ENCODE measurements at places on chromosomes 7 and 10.

DNA sequence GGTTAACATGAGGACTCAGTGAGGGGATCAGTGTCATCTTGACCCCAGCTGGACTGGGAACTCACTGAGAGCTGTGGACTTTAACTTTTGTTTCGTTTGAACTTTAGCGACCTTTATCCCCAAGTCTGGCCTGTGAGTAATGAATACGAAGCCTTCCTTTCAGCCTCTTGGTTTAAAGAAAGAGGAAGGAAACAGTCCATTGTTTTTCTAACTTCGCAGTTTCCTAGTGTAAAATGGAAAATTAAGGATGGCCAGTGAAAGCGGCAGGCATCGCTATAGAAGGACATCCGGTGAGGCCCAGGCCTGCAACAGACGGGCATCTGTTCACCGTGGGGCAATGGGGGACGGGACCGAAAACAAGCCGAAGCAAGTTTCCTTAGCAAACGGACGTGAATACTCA lies 44.1 kb upstream of the ADO start:
- no peak for DNase-seq

- no peak for DNase-seq
Observed at GRCh38 chr10:79262131-79262530, 85.1 kb upstream of the PPIF start.

GRCh38 chr10:122480146-122480833 lies 18.9 kb downstream of the HTRA1 start:
- DNase-seq, result no peak

DNA sequence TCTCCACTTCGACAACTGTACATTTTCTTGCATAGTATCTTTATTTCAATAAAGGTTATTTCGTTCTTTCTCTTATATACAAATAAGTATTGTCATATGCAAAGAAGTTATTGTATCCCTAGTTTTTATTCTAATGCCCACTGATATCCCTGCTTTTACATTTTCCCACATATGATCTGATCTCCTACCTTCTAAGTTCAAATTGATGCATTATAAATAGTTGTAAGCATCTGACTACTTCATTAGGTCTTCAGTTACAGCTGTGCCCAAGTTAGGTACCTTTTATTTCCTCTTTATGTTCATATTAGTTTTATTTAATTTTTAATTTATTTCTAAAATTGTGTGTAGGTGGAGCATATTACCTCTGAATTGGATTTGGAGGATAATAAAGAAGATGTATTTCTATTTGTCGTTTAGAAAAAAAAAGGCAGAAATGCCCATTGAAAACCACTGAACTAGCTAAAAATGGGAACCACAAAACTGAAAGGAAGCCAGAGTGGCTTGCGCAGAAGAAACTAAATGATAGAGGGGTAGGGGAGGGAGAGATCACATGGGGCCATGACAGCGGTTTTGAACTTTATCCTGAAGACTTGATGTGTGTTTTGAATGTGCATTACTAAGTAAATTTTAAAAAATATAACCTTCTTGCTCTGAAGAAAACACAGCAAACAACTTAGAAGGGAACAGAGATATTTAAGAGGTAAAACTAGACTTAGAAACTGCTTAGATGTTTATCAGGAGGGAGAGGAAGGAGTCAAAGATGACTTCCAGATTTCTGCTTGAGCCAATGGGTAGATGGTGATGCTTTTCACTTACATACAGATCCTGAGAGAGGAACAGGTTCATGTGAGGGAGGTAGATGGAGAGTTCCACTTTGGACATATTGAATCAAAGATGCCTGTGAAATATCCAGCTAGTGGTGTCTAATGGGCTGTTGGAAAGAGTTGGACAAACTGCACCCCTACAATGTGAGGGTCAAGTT lies 9.3 kb upstream of the ZC3HAV1L start:
- DNase-seq, result no peak

DNA sequence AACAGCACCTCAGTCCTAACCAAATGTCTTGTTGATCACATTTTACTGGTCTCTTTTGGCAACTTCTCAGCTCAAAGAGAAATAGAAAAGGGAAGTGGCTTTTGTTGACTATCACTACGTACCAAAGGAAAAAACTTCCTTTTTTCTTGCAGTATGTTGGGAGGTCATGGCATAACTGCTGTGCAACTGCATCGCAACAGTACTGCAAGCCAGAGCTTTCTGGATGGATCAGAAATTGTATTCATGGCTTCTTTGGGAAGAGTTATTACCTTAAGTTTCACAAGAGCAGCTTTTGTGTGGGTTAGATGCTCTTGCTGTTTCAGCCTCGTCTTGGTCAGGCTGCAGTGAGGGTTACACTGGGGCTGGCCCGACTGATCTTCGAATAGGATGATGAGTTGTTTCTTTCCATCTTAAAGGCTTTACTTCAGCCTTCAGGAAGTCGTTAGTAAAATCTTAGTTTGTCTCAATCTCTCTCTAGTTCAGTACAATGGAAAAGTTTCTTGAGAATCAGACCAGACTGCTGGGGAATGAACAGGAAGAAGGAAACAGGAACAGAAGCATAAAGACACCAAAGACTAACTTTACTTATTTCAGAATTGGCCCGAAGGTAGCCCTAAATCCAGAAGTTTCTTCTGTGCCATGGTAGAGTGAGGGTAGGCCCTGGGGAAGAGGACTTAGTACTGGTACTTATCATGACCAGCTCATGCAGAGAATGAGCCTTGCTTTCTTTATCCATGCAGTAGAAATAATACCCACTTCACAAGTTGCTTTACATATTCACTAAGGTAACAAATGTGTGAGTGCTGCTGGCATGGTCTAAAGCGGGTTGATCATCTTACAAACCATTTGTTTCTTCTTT lies 153.6 kb downstream of the CELF2 start:
- no peak for DNase-seq

All from H54 (cell line).